Motor neuron (in vitro differentiated cells): ENCODE measurements at places on chromosomes 12 and 14.

DNA sequence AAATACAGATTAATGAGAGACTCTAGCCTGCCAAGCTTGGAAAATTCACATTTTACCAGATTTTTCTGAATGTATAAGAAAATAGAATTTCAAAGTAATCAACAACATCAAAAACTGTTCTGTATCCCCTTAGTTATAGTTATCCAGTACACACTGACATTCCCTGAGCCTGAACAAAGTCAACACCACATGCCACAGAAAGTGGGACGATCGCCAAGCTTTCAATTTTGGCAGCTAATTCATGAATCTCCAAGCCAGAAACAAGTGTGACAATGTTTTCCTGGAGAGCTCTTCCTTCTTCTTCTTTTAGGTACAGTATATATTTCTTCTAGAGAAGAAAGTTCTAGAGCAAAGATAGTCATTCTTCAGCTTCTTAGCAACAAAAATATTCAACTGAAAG lies 290.2 kb downstream of the PRKD1 start:
- no peak for ATAC-seq

DNA sequence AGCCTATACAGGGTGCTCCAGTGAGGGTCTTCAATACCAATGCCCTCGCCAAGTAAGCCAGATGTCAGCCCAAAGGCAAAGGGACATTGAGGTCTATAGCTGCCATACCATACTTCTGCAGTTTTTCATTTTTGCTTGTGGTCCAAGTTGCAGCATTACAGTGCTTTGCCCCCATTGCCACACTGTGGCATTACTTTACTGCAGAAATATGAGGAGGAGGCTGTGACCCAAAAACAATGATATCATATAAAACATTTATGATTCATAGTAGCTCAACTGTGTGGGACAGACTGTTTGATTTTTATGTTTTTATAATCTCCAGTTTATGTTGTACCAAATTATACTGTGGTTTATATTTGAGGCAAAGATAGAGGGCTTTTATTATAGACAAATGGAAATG lies 64.1 kb downstream of the KIAA0586 start:
- no peak for ATAC-seq

- ATAC-seq = no peak
Observed at GRCh38 chr12:26697217-26697616, 135.8 kb downstream of the ITPR2 start.

DNA sequence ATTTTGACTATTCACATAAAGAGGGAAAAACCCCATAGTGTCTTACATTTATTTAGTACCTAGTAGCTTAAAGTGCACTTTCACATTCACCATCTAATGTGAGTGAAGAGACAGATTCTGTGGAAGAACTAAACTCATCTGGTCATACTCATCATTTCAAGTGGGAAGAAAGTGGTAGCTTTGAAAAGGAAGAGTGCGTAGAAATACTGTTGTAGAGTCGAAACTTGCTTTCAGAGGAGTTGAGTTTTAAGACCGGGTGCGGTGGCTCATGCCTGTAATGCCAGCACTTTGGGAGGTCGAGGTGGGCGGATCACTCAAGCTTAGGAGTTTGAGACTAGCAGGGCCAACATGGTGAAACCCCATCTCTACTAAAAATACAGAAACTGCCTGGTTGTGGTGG lies 222.2 kb downstream of the ERC1 start:
- no peak for ATAC-seq

DNA sequence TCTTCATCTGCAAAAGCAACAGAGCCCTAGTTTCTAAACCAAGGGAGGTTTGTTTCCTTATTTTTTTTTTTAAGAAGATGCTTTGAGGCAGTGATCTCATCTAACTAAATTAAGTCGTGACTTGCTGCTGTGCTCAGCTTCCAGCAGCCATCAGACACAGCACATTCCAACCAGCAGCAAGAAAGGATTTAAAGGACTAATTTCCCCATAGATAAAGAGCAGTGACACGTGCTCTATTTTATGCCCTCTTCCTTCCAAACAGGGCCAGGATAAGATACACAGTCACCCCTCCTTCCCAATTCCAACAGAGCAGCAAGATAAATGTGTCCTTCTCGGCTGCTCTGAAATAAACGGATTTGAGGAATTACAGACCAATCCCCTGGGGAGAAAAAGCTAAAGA lies 81.7 kb downstream of the PRKAB1 start:
- no peak for ATAC-seq

GRCh38 chr14:102951799-102952198 lies 29.3 kb downstream of the AMN start:
- no peak for ATAC-seq
